ENCODE measurements at places on chromosomes 3 and 15.

- peak; percentile 36 for DNase-seq
Measured at GRCh38 chr3:14371573-14372474, 30.6 kb upstream of the SLC6A6 start.

GRCh38 chr3:52372822-52373504 lies 56.8 kb downstream of the DNAH1 start:
- DNase-seq, result no peak

- DNase-seq, result no peak
Measured at GRCh38 chr3:58497097-58497496, 5.2 kb downstream of the KCTD6 start.

DNA sequence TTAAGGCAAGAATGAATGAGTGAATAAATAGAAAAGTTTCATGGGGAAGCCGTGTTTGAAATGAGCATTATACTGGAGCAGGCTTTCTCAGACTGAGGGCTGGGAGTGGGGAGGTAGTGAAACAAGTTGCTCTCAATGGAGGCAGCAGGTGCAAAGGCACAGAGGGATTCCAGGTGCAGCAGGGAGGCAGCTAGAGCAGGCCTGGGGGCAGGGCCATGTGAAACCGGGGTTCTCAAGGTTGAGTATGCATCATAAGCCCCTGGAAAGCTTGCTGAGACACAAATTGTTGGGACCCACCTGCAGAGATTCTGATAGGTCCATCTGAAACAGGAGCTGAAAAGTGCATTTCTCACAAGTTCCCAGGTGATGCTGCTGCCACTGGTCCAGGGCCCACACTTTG lies 45.3 kb downstream of the BFSP2 start:
- DNase-seq, result no peak

GRCh38 chr15:41104234-41104633 lies 11.8 kb downstream of the INO80 start:
- no peak for DNase-seq

DNA sequence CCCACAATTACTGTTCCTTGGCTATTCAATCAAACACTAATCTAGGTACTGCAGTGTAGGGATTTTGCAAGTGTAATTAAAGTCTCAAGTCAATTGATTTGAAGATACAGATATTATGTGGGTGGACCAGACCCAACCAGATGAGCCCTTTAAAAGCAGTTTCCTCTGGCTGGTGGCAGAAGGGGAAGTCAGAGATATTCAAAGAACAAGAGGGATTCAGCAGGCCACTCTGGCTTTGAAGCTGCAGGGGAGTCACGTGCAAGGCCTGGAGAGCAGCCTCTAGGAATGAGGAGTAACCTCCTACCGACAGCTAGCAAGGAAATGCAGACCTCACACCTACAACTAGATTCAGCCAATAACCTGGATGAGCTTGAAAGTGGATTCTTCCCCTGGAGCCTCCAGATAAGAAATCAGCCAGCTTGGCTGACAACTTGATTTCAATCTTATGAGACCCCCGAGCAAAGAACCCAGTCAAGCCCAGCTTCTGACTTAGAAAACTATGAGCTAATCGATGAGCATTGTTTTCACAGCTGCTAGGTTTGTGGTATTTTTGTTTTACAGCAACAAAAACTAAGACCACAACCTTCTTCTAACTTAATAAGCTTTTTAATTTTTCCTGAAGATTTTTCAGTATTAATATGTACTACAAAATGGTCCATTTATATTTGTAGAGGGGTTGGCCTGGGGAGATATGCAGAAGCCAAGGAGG lies 13.4 kb downstream of the HACD2 start:
- DNase-seq, result no peak

GRCh38 chr3:123535580-123535979 lies 49.3 kb downstream of the HACD2 start:
- DNase-seq, result no peak

- no peak for DNase-seq
Measured at GRCh38 chr15:66826507-66826906, 124.5 kb downstream of the SMAD6 start.

DNA sequence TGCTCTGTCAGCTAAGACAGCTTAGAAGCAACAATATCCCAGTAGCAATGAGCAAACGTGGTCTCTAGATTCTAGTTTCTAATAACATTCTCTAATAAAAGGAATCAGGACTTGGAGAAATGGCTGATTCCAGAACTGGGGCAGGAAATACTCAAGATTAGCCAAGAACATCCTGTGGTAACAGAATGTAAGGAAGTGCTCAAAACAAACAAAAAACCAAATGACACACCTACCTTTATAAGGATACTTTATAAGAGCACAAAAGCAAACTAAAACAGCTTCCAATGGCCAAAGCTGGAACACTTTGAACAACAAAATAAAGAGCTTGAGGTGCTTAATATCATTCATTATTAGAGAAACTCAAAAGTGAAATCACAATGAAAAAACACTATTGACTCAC lies 33.1 kb upstream of the EIF5A2 start:
- no peak for DNase-seq

GRCh38 chr3:64578797-64579196 lies 109.0 kb downstream of the ADAMTS9 start:
- no peak for DNase-seq

DNA sequence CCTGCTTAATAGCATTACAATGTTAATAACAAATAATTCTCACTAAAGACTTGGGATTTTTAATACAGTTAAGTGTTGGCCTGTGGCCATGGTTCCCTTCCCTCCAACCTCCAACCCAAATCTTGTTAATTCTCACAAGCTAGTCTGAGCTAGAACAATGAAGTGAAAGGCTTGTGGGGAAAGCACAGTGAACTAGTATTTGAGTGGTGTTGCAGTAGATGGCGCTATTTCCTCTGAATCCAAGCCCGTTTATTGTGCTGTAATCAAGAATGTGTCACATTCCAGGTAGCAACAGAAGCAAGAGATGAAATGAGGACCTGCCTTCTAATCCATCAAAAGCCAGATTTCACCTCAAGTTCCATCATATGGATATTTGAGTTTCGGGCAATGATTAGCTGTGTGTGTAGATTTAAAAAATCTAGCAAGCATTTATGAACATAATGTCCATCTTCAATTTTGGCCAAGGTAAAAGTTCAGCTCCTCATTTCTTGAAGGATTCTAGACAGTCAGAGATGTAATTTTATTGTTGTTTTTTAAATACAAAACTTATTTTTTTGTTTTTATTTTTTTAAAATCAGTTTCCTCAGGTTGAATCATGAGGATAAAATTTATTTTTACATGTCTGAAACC lies 160.7 kb downstream of the SQOR start:
- DNase-seq, result no peak

DNA sequence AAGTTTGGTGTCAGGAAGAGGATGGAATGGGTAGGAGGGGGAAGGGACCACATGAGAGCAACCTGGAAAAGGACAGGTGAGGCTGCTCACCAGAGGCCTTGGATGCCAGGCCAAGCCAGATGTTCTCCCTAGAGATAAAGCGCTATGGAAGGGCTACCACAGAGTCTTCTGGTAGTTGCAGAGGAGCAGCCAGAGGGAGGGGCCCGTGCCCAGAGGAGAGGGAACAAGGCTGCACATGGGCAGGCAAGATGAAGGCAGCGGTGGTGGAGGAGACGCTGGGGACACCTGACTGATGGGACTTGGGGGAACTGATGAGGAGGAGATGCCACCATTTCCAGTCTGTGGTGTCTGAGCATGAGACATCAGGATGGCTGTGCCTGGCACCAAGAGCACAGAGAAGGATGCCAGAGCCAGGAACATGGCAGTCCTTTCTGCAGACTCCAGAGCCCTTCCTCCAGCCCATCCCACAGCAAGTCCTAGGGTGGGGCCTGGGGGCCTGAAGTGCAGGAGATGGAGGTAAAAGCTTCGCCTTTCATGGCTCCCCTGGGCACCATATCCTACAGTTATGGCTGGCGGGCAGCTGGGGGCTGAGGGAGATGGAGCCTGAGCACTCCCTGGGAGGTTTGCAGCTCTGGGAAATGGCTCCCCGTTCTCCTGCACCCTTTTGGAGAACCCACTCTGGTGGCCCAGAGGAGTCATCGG lies 103.0 kb downstream of the ETFA start:
- DNase-seq, result no peak

DNA sequence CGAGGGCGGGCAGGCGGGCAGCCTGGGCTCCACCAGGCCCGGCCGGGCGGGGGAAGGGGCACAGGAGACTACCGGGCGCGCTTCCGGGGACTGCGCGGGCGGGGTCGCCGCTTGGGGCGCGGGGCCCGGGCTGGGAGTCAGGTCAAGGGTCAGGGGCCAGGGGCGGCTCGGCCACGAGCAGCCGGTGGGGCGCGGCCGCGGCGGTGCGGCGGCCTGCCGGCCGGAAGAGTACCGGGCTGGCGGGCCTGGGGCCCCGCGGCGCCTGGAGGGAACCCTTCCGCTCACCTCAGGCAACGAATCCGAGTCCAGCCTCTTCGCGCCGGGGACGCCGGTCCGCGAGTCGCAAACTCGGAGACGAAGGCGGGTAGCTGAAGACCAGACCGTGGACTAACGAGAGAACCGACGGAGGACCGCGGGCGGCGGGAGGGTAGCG lies 225 bp downstream of the RHOA start:
- peak; percentile 53 for DNase-seq

- DNase-seq, result no peak
Measured at GRCh38 chr3:16069149-16069922, 105.1 kb upstream of the GALNT15 start.

DNA sequence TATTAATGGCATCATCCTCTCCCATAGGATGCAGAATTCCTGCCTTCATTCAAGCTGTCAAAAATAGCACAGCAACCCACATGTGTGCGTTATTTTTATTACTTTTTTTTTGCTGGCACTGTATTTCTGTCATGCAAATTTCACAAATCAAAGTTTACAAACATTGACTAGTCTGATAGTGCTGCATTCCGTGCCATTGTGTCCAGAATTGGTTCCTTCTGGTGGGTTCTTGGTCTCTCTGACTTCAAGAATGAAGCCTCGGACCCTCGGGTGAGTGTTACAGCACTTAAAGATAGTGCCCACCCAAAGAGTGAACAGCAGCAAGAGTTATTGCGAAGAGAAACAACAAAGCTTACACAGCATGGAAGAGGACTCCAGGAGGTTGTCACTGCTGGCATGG lies 490.2 kb downstream of the GABRG3 start:
- no peak for DNase-seq

DNA sequence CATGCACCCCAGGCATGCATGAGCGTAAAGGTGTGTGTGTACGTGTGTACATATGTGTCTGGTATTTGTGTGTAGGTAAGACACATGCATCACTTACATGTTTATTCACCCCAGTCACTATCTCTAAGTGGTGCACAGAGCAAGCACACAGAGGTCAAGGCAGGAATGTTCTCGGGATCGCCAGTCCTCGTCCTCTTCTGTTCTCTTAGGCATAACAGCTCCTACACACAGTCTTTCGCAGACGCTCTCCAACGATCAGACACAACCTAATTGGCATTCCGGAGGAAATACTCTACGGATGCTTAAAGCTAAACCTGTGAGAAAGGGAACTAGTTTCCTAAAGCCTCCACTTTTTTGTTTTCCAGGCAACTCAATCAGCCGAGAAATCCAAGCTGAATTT lies 95.9 kb downstream of the ADAMTS17 start:
- no peak for DNase-seq

DNA sequence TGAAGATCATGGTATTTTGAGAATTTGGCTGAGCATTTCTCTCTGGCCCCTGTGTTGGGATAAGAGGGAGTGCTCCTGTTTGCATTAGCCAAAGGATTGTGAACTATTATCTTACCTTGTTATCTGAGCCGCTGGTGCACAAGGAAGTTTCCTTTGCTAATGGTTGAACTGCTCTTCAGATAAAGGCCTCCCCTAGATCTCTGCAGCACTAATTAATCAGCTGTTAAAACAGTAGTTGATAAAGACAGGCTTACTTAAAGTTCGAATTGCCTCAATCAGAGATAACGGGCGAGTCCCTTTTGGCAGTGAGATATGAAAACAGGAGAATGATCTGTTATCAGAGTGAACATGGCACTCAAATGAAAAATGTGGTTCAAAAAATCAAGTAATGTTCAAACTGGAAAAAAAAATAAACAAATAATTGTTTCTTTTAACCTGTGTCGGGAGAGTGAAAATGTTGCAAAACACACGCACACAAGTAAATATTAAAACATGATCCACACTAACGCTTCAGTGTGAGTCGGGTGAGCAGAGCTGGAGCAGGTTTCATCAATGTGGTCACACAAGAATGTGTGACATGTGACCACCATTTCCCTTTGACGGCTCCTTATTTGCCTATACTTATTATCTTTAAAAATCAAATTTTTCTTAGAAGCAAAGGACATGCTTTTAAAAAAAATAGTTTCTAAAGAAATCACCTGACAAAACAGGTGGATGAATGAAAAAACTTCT lies 469.1 kb downstream of the SOX2 start:
- no peak for DNase-seq

DNA sequence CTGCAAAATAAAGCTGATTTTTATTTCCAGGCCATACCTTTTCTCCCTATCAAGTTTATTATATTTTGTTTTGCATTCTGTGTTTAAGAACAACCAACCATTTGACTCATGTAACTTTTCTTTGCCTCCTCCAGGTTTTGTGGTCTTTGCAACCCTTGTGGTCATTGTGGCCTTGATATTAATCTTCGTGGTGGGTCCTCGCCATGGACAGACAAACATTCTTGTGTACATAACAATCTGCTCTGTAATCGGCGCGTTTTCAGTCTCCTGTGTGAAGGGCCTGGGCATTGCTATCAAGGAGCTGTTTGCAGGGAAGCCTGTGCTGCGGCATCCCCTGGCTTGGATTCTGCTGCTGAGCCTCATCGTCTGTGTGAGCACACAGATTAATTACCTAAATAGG lies 27.6 kb downstream of the NIPA2 start:
- DNase-seq, result no peak

- no peak for DNase-seq
Measured at GRCh38 chr3:126511291-126511690, 6.3 kb downstream of the UROC1 start.

DNA sequence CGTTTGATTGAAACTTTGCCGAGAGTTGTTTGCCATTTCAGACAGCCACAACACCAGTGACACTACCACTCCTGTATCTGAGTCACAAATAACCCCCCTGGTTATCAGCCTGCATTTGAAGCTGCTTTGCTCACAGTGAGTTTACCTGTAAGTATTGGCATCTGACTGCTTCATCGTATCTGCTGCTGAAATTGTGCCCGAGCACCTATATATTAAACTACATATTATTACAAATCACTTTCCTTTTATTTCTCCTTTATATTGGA lies 39.2 kb upstream of the SPSB4 start:
- no peak for DNase-seq

DNA sequence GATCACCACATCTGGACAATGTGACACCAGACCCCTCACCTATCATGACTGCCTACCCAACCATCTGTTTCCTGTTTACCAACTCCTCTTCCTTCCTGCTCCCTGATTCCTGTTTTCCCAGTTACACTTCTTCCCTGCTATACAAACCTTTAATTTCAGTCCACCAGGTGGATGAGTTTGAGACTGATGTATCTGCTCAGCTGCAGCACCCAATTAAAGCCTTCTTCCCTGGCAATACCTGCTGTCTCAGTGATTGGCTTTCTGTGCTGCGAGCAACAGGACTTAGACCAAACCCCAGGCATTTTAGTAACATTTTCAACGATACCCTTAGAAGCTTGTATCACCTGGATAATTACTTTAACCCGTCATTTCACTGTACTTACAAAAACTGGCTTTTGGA lies 968.2 kb upstream of the NR2F2 start:
- no peak for DNase-seq

GRCh38 chr15:58469432-58470353 lies 37.9 kb downstream of the LIPC start:
- DNase-seq, result no peak

All from uterus (tissue), 4 donors.